ENCODE measurements at places on chromosomes 1 and 21.

GRCh38 chr1:38848071-38848470 is 11.5 kb downstream of the RRAGC start:
- DNase-seq, result no peak

DNA sequence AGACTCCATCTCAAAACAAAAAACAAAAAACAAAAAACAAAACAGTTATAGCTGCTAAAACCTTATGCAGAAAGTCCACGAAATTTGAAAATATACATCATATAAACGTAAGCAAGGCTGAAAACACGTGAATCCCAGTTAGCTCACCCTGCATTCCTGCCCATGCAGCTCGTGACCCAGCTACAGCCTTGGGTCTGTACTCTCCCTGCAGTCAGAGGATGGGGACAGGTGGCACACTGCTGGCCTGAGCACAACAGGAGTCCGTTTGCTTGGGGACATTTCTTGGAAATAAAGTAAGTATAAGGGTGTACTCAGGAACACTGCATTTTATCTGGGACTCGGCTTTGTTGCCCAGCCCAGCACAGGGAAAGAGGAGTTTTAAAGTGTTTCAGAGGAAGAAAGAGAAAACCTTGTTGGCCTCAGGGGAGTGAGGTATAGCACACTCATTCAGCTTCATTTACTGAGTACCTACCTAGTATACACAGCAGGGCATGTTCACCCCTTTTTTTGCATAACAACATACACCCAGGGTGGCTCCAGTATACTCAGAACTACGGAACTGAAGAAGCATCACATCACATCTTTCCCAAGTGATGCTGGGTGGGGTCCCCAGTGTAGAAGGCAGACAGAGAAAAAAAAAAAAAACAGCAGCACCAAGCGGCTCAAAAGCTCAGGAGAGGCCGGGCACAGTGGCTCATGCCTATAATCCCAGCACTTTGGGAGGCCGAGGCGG is 44.1 kb downstream of the CAPZB start:
- DNase-seq, result no peak

- DNase-seq, result no peak
Observed at GRCh38 chr1:158022554-158023312, 29.3 kb downstream of the KIRREL1 start.

- DNase-seq, result no peak
Observed at GRCh38 chr1:60345621-60346020, 272.1 kb upstream of the C1orf87 start.

- DNase-seq, result no peak
Observed at GRCh38 chr1:201279313-201279712, 4.0 kb upstream of the PKP1 start.

DNA sequence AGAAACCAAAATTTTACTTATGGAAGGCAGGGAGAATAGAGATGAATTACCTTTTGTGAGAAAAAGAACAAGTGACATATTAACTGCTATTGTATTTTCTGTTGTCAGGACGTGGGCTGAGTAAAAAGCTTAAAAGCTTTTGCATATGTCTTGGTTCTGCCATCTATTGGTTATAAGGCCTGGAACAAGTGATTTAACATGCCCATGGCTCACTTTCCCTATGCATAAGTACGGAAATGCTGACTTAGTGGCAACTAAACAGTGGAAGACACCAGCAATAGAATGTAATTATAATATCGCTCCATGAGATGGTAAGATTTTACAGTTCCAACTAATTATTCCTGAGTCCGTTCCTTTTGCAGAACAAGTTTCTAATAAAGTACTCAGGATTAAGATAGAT is 6.7 kb upstream of the CTSS start:
- no peak for DNase-seq

DNA sequence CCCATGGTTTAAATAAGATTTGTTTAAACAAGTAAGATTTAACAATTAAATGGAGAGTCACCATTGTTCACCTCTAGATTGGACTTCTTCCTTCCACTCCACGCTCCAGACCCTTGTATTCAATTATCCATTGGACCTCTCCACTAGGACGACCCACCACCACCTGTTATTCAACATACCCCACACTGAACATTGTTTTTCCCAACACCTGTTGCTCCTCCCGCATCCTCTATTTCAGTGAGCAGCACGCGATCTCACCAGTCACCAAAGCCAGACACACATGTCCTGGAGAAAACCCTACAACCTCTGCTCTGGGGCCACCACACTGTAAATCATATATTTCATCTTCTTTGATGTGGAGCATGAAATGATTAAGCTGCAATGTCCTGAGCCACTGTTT is 28.6 kb downstream of the ATP8B2 start:
- DNase-seq, result no peak

DNA sequence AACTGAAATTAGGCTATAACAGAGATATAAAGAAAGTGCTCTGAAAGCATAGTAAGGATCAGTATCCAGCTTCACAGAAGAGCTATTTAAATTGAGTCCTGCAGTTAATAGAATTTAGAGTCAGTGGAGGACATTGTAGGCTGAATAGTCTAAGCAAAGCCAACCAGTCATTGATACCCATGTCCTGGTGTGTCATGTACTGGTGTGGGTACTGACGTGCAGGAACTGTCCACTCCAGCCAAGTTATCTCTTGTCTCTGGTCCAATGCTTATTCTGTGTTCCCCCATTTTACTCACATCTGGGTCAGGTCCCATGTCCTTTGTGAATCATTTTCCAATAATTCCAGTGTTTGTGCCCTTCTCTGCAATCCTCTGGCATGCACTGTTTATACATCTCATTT is 90.0 kb downstream of the MACF1 start:
- DNase-seq, result no peak

GRCh38 chr1:25679171-25679570 is 62.6 kb downstream of the MAN1C1 start:
- no peak for DNase-seq

DNA sequence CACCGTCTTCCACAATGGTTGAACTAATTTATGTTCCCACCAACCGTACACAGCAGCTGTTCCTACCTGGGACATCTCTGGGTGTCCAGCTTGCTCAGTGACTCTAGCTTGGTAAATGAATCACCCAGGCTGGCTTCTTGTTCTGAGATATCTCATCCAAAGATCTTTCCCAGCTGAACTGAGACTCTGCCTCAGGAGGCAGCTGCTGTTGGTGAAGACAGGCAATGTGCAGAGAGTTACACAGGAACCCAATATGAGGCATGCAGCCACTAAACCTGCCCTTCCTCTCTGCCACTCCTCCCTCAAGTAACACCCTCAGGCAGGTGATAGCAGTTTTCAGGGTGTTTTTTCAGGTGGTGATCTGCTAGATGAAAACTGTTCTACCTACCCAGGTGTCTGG is 14.0 kb upstream of the FOXO6 start:
- no peak for DNase-seq

DNA sequence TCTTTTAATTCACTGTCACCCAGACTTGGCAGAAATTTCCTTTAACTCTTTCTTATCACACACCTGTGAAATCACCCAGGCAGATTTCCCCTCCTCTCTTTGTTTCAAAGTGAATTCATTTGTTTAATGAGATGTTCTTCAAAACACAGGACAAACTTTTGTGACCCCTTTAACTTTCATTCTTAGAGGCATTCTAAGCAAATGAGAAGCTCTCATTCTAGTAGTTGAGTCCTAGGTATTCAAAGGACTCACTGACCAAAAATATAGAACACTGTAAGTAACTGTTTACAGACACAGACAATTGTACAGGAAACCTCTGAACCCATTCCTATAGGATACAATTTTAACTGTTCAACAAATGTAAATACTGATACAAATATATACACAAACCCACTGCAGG is 16.9 kb downstream of the LRRC8C start:
- DNase-seq, result no peak

DNA sequence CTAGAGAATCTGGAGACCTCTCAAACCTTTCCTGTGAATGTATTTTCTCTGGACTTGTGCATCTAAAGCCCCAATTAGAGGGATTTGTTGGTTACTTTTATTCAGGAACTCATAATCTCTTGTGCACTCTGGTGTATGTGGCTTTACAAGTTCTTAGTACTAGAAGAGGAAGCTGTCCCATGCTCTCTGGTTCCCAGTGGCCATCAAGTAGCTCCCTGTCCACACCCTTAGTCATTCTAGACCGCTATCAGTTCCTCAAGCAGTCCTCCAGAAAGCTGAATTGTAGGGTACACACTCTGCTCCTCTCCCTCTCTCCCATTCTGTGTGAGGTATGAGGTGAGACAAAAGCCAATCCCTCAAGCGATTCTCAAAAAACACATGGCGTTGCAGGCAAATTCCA is 470.3 kb downstream of the PTPRC start:
- no peak for DNase-seq

GRCh38 chr1:204123376-204123775 is 28.5 kb downstream of the ETNK2 start:
- DNase-seq, result no peak

GRCh38 chr1:116279715-116280114 is 93.3 kb upstream of the ATP1A1 start:
- no peak for DNase-seq

DNA sequence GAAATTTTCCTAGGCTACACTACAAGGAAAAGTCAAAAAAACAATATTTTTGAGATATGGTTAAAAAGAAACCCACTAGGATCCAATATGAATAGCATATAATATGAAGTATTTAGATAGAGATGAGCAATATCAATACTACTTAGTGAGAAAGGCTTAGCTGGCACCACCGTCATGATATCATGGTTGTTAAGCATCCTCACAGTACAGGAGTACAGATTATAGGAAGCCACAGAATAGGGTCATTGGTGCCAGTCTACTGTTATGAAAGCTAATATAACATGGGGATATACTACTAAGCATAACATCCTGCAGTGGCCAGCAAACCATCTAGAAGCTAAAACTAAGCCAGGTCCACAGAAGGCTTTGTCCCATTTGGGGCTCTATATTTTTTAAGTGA is 28.4 kb upstream of the NRIP1 start:
- no peak for DNase-seq

DNA sequence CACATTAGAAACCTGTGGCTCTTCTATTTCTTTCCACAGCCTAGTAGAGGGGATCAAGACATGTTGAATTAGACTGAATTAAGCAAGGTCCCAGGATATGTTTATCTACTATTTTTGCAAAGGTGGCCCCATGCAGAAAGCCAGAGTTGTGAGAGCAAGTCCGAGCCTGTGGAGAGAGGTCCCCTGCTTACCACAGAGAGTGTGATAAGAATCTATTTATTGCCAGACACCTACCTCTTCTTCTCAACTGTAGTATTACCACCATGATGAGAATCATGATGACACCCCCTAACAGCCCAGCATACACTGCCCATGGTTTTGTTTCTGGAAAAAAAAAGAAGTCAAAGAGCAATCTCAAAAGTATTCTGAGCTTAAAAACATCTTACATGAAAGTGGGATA is 23.0 kb downstream of the SLAMF1 start:
- no peak for DNase-seq

- DNase-seq, result no peak
Observed at GRCh38 chr1:107936498-107937481, 28.2 kb downstream of the VAV3 start.

DNA sequence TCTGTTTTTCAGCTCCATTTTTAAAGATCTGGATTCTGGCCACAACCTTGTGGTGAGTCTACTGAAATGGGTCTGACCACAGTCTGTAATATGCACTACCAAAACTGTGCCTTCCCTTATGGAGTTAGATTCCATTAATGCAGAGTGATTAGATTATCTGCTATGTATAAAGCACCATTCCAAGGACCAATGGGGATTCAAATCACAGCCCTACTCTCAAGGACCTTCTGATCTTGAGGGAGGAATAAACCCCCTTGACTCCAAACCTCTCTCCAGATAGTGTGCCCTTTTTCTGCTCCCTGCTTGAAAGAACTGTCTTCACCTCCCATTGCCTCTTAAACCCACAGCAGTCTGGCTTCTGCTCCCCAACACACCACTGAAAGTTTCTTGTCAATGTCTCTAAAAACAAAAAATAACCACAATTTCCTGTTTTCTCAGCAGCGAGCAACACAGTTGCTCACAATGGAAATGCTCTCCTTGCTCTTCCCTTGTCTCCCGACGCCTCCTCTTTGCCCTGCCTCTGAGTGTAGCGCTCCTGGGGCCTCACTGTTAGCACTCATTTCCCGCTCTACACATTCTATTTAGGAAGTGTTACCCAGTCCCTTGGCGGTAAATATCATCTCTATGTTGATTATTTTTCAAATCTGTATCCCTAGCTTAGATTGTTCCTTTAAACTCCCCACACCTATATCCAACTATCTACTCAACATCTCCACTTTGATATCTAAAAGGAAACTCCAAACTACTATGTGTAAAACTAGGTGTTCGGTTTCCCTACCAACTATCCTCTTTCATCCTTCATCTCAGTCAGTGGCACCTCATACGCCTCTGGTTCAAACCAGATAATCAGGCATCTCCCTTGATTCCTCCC is 13.6 kb downstream of the PCNX2 start:
- no peak for DNase-seq

DNA sequence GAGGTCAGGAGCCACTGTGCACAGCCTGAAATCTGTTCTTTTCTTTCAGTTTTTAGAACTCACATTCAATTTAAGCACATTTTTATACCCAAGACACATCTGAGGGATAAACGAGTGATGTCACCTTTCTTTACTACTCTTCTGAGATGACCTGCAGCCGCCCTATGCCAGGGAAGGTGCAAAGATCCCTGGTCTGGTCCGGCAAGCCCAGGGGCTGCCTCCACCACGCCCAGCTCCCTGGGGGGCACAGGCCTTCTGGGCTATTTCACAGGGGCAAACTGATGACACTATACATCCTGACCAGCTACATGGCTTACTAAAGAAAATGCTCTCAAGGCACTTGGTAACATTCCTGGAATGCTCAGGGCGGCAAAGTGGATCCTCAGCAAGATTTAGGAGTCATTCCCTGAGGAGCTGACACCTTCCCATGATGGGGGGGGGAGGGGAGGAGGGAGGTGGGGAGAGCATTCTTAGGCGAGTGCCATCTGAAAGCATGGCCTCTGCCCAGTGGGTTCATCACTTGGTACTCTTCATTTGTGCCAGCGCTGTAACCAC is 11.3 kb downstream of the MRAP start:
- no peak for DNase-seq

DNA sequence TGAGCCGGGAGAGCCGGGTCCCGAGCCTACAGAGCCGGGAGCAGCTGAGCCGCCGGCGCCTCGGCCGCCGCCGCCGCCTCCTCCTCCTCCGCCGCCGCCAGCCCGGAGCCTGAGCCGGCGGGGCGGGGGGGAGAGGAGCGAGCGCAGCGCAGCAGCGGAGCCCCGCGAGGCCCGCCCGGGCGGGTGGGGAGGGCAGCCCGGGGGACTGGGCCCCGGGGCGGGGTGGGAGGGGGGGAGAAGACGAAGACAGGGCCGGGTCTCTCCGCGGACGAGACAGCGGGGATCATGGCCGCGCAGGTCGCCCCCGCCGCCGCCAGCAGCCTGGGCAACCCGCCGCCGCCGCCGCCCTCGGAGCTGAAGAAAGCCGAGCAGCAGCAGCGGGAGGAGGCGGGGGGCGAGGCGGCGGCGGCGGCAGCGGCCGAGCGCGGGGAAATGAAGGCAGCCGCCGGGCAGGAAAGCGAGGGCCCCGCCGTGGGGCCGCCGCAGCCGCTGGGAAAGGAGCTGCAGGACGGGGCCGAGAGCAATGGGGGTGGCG is 371 bp downstream of the ARID1A start:
- DNase-seq, result peak; percentile 61

GRCh38 chr1:17829579-17829978 is 74.4 kb downstream of the ACTL8 start:
- no peak for DNase-seq
